ENCODE measurements at places on chromosomes 7 and 10.

DNA sequence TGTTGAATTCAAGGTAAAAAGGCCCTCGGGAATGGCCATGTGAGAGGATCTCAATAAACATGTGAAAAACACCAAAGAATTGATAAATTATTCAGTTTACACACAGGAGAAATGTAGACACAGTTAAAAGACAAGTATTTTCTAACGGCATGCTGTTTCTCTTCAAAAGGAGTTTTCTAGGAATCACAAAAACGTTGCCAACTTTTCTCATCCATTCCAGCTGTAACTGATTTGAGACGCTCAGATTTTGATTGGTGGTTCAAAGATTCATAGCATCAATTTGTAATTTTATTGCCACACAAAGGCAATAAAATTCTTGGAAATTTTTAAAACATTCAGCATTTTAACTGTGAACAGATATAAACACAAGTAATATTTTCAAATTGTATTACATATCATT, 384.9 kb upstream of the PFKP start:
- no peak for DNase-seq

DNA sequence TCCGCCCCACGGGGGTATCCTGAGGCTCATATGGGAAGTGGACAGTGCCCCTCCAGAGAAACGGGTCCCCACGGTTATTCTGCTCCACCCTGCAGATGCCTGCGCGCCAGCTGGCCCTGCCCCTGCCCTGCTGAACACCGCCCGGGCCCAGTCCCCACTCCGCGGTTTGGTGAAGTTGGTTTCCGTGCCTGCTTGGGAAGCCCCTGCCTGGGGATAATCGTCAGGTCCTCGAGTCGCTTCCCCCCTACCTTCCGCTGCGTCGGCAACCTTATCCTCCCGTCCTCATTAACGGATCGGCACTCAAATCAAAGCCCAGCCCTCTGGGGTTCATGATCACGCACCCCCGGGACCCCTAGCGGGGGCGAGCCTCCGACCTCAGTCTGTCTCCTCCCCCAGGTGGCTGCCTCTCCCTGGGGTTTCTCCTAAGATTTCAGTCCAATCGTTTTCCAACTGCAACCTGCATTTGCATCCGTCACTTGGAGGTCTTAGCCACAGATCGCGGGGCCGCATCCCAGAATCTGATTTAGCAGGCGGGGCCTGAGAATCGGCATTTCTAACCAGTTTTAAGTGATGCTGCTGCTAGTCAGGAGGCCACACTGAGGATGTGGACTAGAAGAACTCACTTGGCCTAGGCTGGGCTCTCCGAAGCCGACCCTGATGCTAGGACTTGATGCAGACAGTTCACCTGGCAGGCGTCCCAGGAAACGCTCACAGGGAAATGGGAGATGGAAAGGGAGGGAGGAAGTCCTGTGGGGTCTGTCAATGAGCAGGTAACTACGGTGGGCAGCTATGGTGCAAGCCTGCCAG, 27.6 kb downstream of the WDR86 start:
- DNase-seq = no peak

DNA sequence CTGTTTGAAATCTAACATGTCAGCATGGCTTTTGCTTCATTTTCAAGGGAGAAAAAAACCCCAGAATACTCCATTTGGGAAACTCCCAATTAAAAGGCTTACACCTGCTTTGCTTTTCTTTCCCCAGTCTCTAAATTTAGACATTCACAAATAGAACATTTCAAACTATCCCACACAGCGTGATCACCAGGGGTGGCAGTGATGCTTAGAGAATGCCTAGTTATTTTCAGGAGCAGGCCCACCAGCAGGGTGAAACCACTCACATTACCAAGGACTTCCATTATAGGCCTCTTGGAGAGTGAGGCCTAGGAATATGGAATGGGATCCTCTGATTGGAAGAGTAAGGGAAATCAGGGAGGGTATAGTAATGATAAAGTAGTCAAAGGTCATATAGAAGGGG, 14.2 kb downstream of the CPN1 start:
- no peak for DNase-seq

DNA sequence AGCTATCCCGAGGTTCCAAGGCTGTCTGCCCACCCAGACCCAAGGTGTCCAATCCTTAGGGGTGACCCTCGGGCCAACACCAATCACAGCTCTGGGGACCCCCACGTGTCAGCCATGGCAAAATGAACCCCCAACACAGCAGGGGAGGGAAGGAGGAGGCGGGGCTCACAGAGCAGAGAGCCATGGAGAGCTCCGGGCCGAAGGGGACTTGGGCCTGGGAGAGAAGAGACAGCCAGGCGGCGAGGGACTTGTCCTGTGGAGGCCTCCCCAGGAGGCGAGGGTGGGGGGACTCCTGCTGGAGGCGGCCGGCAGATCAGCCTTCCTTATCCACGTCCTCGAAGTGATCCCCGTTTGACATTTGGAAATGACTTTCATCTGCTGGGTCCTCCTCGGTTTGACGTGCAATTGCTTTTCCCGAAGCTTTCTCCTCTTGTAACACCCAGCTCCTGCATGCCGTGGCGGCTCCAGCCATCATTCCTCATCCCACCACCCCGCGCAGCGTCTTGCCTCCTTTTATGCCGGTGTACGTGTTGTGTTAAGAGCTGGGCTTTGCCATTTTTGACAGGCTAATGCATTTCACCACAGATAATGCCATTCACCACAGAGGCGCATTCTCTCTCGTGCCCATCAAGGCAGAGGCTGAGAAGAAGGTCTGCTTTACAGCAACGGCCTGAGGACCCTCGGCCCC, 337.4 kb downstream of the DNAJB6 start:
- DNase-seq = no peak

GRCh38 chr10:119812684-119813083, 60.0 kb downstream of the MCMBP start:
- no peak for DNase-seq

GRCh38 chr10:62632071-62632809, 172.3 kb upstream of the ADO start:
- DNase-seq = no peak

DNA sequence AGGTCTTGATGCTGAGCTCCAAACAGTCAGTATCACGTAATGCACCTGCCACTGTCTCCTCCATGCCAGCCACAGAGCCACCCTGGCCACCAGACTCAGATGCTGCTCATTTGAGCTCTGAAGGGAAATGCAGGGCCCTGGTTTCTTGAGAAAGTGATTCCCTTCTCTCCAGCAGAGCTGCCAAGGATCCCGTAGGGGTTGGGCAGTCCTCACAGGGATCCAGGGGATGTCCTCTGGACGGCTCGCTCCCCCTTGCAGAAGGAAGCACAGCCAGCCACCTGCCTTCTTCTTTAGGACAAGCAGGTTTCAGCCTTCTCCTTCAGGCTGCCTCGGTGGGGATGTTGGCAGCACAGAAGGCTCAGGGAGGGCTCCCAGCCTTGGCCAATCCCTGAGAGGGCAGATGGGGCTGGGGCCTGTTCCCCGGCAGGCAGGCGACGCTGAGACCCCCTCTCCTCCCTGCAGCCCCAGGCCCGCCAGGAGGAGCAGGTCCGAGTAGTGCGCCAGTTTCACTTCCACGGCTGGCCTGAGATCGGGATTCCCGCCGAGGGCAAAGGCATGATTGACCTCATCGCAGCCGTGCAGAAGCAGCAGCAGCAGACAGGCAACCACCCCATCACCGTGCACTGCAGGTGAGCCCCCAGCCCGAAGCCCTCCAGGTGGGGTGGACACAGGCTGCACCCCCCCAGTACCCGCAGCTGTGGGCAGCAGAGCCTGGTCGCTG, 48.9 kb downstream of the MKI67 start:
- no peak for DNase-seq

GRCh38 chr7:122535086-122535485, 163.8 kb downstream of the RNF133 start:
- no peak for DNase-seq

DNA sequence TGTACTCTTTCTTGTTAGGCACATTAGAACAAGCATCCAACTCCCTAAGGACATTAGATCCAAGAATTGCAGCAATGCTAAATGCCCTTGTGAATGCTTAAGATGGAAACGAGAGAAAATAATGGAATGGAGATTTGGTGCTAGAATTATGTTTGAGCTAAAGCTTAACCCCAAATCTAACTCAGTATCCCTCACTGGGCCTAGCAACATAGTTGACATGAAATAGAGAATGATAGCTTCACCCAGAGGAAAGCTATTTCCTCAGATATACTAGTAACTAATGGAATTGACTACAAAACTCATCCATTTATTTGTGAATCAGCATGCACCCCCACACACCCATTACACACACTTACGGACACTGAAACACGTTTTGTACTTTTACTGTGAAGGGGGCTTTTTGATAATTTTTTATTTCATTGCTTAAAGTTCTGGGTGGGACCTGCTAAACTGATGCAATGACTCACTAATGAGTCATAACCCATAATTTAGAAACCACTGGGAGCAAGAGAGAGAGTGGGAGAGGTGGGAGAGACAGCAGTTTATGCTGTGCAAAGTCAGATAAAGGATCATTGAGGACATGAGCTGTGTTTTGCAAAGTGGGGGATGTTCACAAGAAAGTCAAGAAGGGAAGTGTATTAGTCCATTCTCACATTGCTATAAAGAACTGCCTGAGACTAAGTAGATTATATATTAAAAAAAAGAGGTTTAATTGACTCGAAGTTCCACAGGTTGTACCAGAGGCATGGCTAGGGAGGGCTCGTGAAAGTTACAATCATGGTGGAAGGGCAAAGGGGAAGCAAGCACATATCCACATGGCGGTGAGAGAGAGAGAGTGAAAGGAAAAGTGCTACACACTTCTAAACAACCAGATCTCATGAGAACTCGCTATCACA, 382.7 kb downstream of the SFMBT2 start:
- no peak for DNase-seq

DNA sequence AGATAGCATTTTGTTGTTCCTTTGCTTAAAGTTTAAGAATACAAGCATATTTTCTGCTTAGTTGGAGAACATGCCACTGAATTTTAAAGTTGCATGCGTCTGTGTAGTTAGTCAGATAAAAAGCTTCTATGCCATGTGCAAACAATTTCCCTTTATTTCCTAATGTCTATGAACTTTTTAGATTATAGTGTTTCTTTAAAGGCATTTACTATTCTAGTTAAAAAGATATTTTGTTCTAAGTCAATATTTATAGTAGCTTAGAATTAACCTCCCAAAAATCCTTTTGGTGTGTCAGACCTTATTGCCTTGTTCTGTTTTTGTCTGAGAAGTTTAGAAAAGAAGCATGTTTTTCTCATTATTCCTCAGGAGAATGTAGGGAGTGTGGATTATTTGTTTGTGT, 99.0 kb upstream of the GATA3 start:
- DNase-seq = no peak

DNA sequence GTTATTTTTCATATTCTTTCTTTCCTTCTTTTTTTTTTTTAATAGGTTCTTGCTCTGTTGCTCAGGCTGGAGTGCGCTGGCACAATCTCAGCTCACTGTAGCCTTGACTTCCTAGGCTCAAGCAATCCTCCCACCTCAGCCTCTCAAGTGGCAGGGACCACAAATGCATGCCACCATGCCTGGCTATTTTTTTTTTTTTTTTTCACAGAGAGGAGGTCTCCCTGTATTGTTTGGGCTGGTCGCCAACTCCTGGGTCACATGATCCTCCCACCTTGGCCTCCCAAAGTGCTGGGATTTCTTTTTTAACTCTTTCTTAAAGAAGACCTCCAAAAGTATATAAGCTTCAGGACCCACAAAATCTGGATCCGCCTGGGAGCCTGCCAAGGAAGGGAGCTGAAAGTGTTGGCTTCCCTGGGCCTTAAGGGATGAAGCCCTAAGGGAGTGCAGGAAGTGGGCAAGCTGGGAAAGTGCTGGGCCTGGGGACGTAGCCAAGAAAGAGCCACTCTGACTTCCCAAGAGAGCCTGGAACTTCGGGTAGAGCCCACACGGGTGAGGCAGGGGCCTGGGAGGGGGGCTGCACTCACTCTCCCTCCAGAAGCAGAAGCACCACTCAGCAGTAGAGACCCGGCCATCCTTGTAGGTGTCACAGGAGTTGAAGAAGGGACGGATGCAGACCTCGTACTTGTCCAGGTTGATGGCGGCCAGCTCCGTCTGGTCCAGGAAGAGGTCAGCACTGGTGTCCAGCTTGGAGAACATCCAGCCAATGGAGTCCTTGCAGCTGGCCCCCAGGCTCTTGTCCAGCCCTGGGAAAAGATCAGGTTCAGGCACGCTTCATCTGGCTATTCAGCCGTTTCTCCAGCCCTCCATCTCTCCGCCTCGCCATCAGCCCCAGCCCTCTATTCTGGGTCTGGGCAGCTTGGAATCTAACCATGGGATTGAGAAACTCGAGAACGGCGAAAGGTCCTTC, 21.8 kb downstream of the SPOCK2 start:
- no peak for DNase-seq

GRCh38 chr10:102602272-102603045, 41.8 kb upstream of the TRIM8 start:
- DNase-seq = no peak

DNA sequence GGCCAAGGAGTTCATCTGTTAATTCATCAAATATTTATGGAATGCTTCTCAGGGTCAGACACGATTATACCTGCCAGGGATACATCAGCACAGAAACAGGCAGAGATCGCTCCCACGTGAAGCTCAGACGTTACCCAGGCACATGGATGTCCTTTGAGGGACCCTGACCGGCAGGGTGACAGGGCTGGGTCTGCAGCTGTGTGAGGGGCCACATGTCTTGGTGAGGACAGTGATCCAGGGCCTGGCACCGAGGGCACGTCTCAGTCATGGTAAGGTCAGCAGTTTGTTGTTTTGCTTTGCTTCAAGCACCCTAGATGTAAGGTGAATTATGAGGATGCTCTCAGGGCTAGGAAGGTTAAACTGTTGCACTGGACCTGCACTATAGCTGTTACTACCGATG, 227.9 kb downstream of the WDR37 start:
- DNase-seq = no peak
